ENCODE measurements at places on chromosomes 13 and 19.

- no peak for DNase-seq
Observed at GRCh38 chr13:57857945-57858344, 226.4 kb downstream of the PCDH17 start.

- no peak for DNase-seq
Observed at GRCh38 chr13:21846605-21847004, 175.7 kb downstream of the FGF9 start.

DNA sequence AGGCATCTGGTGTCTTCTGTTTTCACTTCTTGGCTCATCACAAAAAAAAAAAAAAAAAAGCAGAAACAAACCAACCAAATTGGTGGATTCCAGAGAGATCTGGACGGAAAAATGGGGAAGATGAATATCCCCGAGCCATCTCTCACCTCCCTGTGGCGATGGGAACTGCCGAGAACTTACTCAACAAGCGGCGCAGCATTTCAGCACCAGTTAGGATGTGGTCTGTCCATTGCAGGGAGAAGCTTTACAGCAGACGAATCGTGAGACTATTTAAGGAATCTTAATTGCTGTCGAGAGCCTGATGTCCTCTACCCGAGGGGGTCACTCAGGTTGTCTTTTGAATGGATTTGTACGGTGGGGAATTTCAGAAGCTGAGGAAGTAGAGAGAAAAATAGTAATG, 17.3 kb upstream of the KDM4B start:
- no peak for DNase-seq

- no peak for DNase-seq
Observed at GRCh38 chr13:30708541-30708940, 26.8 kb upstream of the ALOX5AP start.

DNA sequence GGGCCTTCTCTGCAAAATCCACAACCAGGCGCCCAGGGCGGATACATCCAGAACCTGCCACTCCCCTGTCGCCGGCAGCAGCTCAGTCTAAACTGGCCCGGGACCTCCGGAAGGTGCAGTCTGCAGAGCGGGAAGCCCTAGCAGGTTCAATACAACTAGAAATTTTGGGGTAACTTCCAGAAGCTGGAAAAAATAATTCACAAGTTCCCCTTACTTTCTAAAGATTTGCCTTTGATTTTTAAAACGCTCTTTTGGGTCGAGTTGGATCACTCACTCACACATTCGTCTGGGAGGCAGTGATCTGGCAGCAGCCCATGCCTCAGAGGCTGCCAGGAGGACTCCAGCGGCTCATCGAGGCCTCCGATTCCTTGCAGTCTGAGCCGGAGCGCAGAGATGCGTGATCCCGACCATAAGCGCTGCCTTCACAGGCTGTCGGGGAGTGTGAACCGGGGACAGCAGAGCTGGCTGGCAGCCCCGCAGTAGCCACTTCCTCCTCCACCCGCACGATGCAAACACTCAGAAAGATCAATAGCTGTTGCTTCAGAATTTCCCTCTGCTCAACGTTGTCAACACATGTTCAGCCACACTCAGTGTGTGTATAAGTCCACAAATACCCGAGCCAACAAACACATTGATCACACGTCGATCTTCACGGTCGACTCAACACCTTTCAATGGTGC, 35.6 kb upstream of the ZNF507 start:
- DNase-seq = no peak

GRCh38 chr19:41535029-41535622, 40.8 kb upstream of the CEACAM21 start:
- no peak for DNase-seq

DNA sequence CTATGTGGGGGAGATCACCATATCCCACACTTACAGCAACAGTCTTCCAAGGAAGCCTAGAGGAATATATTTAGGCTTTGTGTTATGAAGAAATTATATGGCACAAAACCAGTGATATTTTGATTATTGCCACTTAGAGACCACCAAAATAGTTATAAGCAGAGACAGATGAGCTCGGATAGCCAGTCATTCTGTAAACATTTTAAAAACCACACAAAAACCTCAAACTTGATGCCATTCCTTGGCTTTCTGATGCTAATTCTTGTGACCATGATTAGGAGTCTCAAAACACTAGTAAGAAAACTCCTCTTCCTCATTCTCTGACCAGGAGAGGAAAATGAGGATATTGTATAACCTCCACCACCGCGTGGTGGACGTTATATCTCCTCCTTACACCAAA, 496.4 kb downstream of the FOXO1 start:
- no peak for DNase-seq

GRCh38 chr19:15340086-15340485, 7.7 kb upstream of the BRD4 start:
- no peak for DNase-seq
